ENCODE measurements at places on chromosomes 1 and 21. TPM values are rescaled to one million over a fixed set of nuclear protein-coding genes. Genes with fewer than 3 reads are reported as not detected.

Gene SPATA45
- not detected for total RNA-seq

Gene CLIC6
- 6.2 TPM for total RNA-seq

Gene HES4
- 54.1 TPM for total RNA-seq

Gene ANGPTL1
- total RNA-seq, result 0.43 TPM

Gene TACSTD2
- 21.2 TPM for total RNA-seq

Gene ATXN7L2
- 12.0 TPM for total RNA-seq

Gene ADAMTS4
- 2.5 TPM for total RNA-seq

Gene LRRIQ3
- 1.4 TPM for total RNA-seq

DNA sequence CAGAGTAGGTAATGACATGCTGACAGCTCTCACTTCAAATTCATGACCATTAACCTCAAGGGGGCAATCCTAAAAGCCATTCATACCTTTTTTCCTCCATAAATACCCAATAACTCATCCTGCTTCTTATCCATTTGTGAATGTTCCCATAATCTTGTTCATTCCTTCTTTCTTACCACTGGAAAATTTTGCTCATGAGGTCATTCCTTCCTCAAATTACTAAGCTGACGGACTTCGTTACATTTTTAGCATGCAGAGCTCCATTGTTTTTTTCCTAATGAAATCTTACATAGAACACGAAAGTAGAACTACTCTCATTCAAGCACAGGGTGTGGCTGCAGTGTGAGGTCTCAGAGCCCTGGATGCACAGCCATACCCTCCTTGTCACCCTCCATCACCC is 276.5 kb upstream of the DPYD start:
- peaks cover 4% of the 10 kb centered on the region for H3K4me1 ChIP-seq
- no peak for DNase-seq
- H3K36me3 ChIP-seq, result no peaks in the 10 kb centered on the region
- no peak overlapping the region for H3K4me3 ChIP-seq

- H3K27ac ChIP-seq, result no peak overlapping the region
- DNase-seq, result no peak
- no peaks in the 10 kb centered on the region for H3K27me3 ChIP-seq
Measured at GRCh38 chr21:44332965-44333364, 6.2 kb downstream of the CFAP410 start.

DNA sequence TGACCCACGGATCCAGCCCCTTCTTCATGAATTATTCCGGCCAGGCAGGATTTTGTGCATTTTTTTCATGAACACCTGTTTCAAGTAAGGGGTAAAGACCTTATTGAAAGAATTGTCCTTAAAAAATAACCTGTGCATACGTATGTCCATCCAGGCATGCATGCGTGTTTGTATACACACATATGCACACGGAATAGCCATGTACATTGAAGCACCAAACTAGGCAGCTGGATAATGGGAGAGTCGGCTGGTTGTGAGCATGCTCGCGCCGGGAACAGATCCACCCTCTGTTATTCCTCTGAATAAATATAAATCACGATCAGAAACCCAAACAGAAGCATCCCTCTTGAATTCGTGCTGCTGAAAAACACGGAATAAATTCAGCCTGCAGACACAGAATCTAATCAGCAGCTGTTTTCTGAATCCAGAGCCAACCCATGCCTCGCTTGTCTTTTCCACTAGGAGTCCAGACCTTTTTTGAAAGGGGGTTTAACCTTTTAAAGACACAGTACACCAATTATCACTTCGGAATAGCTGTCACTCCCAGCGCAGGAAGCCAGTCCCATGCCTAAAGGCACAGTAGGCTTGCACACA is at the start of gene HIVEP3:
TSS of gene HIVEP3 (minus strand) at position 473 of the 594 bp plus-strand sequence.
- no peak for DNase-seq
- H3K36me3 ChIP-seq, result no peaks in the 10 kb centered on the region
- peaks cover 44% of the 10 kb centered on the region for H3K27me3 ChIP-seq
- peak within 1 kb of the TSS; percentile 89 for H3K4me3 ChIP-seq
- H3K27ac ChIP-seq, result peak within 1 kb of the TSS; percentile 83
- peaks cover 32% of the 10 kb centered on the region for H3K4me1 ChIP-seq

DNA sequence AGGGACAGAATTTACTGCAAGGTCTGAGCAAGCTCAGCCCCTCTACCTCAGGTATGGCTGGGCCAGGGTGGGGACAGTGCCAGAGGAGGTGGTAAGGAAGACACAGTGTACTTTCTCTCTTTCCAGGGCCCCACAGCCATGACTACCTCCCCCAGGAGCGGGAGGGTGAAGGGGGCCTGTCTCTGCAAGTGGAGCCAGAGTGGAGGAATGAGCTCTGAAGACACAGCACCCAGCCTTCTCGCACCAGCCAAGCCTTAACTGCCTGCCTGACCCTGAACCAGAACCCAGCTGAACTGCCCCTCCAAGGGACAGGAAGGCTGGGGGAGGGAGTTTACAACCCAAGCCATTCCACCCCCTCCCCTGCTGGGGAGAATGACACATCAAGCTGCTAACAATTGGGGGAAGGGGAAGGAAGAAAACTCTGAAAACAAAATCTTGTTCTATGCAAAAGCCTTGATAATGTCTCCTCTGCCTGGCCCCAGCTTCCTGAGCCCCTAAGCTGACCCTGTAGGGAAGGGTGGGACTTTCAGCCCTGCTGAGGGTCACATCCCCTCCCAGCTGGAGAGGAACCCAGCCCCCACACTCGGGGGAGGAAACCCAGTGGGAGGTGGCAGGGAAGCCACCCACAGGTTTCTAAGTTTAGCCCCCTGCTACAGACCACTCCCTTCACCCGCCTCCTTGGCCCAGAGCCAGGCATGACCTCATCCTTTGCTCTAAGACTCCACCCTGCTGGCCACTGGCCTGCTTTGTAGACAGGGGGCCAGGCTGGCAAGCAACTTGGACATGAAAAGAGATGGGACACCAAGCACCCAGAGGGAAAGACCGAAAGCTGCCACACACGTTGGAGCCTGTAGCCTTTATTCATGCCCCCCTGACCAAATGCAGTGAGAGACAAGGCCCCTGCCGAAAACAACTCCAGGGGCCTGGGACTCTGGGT is 6.4 kb downstream of the RHOC start:
- peak; percentile 90 for DNase-seq
- peaks cover 65% of the 10 kb centered on the region for H3K4me1 ChIP-seq
- peaks cover 30% of the 10 kb centered on the region for H3K36me3 ChIP-seq
- H3K27me3 ChIP-seq, result no peaks in the 10 kb centered on the region
- peak overlapping the region; percentile 96 for H3K27ac ChIP-seq

GRCh38 chr1:12167493-12168429 is 970 bp downstream of the TNFRSF1B start:
- H3K4me1 ChIP-seq, result peaks cover 14% of the 10 kb centered on the region
- H3K4me3 ChIP-seq, result peak overlapping the region; percentile 82
- no peak for DNase-seq
- peaks cover 48% of the 10 kb centered on the region for H3K27me3 ChIP-seq
- no peak overlapping the region for H3K27ac ChIP-seq

DNA sequence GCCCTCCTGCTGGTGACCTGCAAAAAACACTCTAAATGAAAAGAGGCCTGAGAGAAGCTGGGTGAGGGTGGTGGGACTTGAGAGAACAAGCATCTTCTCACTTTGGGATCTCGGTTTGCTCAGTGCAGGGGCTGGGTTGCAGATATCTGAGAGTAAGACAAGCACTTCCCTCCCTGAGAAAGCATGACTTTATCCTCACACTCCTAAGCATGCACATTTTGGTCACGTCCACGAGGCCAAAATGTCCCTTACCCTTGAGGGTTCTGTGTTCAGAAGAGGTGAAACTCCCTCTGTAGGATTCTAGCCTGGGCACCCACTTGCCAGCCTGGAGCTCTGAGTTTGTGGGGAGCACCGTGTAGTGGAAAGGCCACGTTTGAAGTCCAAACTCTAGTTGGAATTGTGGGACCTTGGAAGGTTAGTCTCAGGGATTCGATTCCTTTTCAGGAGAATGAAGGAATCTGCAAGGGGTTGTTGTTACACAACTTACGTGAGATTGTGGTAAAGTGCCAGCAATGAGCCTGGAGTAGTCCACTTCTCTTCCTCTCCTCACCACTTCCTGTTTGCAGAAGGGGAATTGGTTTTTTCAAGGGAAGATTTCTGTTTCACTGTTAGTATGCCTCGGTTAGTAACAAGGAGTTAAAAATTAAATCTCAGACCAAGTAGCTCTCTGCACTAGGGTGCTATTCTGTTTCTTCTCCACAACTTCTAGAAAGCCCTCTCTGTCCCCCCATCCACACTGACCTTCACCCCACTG is 3.0 kb downstream of the FCAMR start:
- no peak overlapping the region for H3K4me3 ChIP-seq
- H3K27ac ChIP-seq, result no peak overlapping the region
- no peak for DNase-seq
- peaks cover 16% of the 10 kb centered on the region for H3K27me3 ChIP-seq

DNA sequence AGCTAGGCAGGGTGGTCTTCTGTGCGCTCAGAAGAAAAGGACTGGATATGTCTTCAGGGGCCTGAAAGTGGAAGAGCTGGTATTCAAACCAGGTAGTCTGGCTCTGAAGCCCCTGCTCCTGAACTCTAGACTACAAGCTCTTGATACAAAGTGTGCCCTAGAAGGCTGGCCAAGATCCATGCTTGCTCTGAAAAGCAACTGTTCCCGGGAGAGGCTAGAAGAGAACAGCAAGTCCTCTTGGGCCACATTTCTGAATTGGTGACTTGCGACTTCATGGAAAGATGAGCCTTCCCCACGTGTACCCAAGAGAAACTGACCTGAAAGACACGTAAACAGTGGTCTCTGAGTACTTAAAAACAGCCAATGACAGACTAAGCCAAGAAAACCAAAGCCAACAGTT is 123.3 kb upstream of the GRIK3 start:
- no peak overlapping the region for H3K4me3 ChIP-seq
- H3K36me3 ChIP-seq, result no peaks in the 10 kb centered on the region
- H3K4me1 ChIP-seq, result no peaks in the 10 kb centered on the region
- H3K27me3 ChIP-seq, result peaks cover 29% of the 10 kb centered on the region

- H3K27ac ChIP-seq, result no peak overlapping the region
- no peaks in the 10 kb centered on the region for H3K36me3 ChIP-seq
- H3K4me1 ChIP-seq, result peaks cover 4% of the 10 kb centered on the region
- H3K4me3 ChIP-seq, result no peak overlapping the region
Measured at GRCh38 chr1:53369761-53370160, 41.9 kb upstream of the LRP8 start.

GRCh38 chr1:20686883-20687725 is 25.9 kb upstream of the DDOST start:
- no peaks in the 10 kb centered on the region for H3K4me1 ChIP-seq
- DNase-seq, result no peak
- no peak overlapping the region for H3K27ac ChIP-seq
- H3K4me3 ChIP-seq, result no peak overlapping the region
- H3K27me3 ChIP-seq, result no peaks in the 10 kb centered on the region

- no peak for DNase-seq
- H3K36me3 ChIP-seq, result peaks cover 4% of the 10 kb centered on the region
- no peaks in the 10 kb centered on the region for H3K27me3 ChIP-seq
- H3K4me1 ChIP-seq, result peaks cover 27% of the 10 kb centered on the region
- H3K27ac ChIP-seq, result no peak overlapping the region
- no peak overlapping the region for H3K4me3 ChIP-seq
Measured at GRCh38 chr1:24536391-24536840, 19.5 kb upstream of the NCMAP start.

GRCh38 chr1:13935336-13935735 is 235.3 kb downstream of the PRDM2 start:
- H3K27me3 ChIP-seq, result peaks cover 21% of the 10 kb centered on the region
- no peak overlapping the region for H3K27ac ChIP-seq
- H3K36me3 ChIP-seq, result no peaks in the 10 kb centered on the region
- no peak for DNase-seq
- H3K4me3 ChIP-seq, result no peak overlapping the region

DNA sequence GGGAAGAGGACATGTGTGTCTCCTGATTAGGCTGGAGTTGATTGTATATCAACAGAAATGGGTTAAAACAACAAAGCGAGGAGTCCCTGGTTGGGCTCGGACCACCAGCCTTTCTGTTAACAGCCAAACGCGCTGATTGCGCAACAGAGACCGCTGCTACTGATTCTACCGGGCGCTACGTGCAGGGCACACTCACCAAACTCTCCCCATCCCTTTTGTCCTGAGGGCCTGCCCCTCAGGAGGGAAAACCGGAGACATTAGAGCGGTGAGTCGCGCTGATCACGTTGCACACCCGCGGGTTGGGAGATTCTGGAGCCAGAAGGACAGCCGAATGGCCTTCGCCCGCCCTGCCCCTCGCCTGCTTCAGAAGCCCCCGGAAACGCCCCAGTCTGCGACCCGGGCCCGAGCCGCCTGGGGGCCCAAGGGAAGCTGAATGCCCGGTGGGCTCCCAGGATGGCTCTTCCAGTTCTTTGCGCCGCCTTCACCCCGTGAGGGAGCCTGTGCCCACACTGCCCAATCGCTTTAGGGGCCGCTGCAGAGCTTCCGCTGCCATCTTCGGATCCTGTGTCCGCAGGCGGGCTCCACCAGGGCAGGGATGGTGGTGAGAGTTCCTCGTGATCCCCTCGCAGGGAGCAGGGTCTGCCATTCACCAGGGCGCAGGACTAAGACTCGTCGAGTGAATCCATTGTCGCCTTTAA is 165.4 kb upstream of the NBPF11 start:
- DNase-seq, result no peak
- H3K4me3 ChIP-seq, result peak overlapping the region; percentile 80
- no peak overlapping the region for H3K27ac ChIP-seq
- H3K4me1 ChIP-seq, result no peaks in the 10 kb centered on the region

DNA sequence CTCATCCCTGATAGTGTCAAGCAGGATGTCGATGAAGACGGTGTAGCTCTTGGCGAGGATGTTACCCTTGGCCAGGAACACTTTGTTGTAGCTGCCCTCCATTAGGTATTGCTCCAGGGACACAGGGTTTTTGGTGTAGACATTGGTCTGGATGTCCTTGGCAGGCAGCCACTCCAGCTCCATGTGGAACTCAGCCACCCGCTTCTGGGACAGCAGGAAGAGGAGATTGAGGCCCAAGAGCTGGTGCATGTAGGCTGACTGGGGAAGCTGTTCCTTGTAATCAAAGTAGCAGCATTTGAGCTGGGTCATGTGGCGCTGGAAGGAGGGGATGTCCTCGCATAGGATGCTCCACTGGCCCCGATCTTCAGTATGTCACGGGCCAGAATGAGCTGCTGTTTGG is 9.5 kb downstream of the IL6R start:
- H3K36me3 ChIP-seq, result no peaks in the 10 kb centered on the region
- H3K27me3 ChIP-seq, result peaks cover 13% of the 10 kb centered on the region
- no peak for DNase-seq
- H3K4me1 ChIP-seq, result peaks cover 8% of the 10 kb centered on the region
- H3K4me3 ChIP-seq, result no peak overlapping the region
- H3K27ac ChIP-seq, result no peak overlapping the region

- H3K4me1 ChIP-seq, result no peaks in the 10 kb centered on the region
- H3K27me3 ChIP-seq, result peaks cover 18% of the 10 kb centered on the region
- no peak for DNase-seq
- no peaks in the 10 kb centered on the region for H3K36me3 ChIP-seq
- H3K27ac ChIP-seq, result no peak overlapping the region
Measured at GRCh38 chr1:157937744-157938143, 55.7 kb upstream of the KIRREL1 start.

GRCh38 chr1:47515164-47515789 is 77.4 kb downstream of the FOXD2 start:
- no peak for DNase-seq
- peaks cover 7% of the 10 kb centered on the region for H3K36me3 ChIP-seq
- H3K4me3 ChIP-seq, result no peak overlapping the region
- no peak overlapping the region for H3K27ac ChIP-seq
- H3K27me3 ChIP-seq, result peaks cover 70% of the 10 kb centered on the region
- peaks cover 14% of the 10 kb centered on the region for H3K4me1 ChIP-seq

All from type B pancreatic cell (in vitro differentiated cells).